ENCODE measurements at places on chromosomes 11 and 22. TPM values are rescaled to one million over a fixed set of nuclear protein-coding genes. Genes with fewer than 3 reads are reported as not detected.
A peak's percentile ranks its signal among the peaks of the same experiment; 100 is the strongest.

DNA sequence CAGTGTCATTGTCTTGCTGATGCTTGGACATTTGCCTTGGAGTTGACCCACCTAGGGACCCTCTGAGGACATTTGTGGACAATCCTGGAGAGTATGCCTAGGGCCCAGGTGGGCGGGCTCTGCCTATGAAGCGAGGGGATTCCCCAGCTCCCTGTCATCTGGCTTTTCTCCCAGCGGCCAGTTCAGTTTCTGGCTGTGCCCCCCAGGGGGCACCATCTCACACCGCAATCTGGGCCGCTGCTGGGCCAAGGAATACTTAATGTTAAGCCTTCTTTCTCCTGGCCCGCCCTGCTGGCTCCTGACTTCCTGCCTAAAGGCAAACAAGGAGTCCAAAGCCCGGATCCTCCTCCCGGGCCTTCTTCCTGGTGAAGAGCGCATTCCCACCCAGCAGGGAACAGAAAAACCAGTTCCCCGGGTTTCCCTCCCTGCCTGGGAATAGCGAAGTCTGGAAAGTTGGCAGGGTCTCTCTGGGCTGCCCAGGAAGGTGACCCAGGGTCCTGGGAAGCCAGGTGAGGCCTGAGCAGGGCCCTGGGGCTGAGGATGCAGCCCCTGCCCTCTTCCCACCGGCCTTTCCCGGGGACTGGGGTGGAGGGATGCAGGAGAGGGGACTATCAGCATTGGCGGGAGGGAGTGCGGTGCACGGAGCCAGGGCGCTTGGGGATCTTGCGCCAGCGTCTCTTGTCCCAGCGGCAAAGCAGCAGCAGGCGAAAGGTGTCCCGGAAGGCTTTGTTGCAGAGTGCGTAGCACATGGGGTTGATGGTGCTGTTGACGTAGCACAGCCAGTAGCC lies 11.9 kb downstream of the CHRM1 start:
- peak; percentile 55 for DNase-seq
- H3K36me3 ChIP-seq, result no peaks in the 10 kb centered on the region
- peaks cover 11% of the 10 kb centered on the region for H3K27me3 ChIP-seq
- no peak overlapping the region for H3K27ac ChIP-seq
- peaks cover 3% of the 10 kb centered on the region for H3K4me1 ChIP-seq

OR52H1 gene
- total RNA-seq, result not detected

CD248 gene
- total RNA-seq, result 16.8 TPM

DNA sequence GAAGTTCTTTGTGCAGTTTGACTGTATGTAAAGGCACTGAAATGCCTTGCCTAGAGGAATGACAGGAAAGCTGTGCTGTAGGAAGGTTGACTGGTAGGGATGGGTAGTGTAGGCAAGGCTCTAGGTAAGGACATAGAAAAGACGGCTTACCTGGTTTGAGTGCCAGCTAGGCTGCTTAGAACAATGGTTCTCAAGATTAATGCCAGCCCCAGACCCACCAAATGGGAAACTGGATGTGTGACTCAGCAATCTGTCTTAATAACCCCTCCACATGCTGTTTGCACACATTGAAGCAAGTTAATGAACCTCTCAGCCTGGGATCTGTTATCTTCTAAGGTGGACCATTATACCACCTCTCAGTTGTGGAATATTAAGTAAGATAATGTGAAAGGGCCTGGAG lies 3.7 kb downstream of the RPS3 start:
- H3K27ac ChIP-seq, result peak overlapping the region; percentile 99
- H3K36me3 ChIP-seq, result peaks cover 80% of the 10 kb centered on the region
- peaks cover 61% of the 10 kb centered on the region for H3K4me1 ChIP-seq
- no peaks in the 10 kb centered on the region for H3K27me3 ChIP-seq

DNA sequence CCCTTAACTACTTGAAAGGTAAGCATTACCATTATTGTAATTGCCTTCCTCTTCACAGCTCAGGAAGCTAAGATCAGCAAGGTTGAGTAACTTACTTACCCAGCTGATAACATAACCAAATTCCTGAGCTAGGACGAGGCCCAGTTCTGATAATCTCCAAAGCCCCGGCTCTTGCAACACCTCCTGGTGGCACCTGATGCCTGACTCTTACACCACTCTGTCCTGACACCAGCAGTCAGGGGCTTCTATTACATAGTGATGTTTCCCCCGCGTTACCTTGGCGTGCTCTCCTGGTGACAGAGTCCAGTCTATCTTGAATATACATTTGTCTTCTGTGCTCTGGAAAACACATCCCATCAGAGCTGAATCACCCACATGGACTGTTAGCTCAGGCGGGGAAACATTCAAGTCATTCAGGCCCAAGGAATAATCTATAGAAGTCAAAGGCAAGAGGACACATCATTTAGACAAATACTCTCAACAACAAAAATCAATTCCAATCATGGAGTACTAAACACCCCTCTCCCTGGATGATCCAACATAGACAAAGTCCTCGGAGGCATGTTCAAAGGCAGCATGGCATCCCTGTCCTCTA lies 12.6 kb downstream of the JAML start:
- peaks cover 84% of the 10 kb centered on the region for H3K36me3 ChIP-seq
- H3K27me3 ChIP-seq, result no peaks in the 10 kb centered on the region
- peak overlapping the region; percentile 100 for H3K27ac ChIP-seq

DNA sequence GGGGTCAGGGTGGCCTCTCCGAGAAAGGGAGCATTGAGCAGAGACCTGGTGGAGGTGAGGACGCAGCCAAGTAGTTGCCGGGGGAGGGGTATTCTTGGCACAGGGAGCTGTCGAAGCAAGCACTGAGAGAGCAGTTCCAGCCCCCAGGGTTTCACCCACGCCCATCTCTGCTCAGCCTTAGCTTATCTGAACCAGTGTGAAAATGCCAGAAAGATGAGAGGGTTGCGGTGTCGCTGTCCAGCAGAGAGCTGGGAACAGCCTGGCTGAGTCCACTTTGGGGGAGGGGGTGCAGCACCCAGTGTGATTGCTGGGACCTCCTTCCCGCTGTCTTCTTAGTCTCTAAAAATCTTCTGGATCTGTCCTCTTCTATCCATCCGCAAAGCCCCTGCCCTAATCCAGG lies 123.3 kb upstream of the TBCEL start:
- no peak for DNase-seq
- no peaks in the 10 kb centered on the region for H3K27me3 ChIP-seq
- H3K27ac ChIP-seq, result no peak overlapping the region
- no peaks in the 10 kb centered on the region for H3K4me1 ChIP-seq
- no peaks in the 10 kb centered on the region for H3K36me3 ChIP-seq

DDI1 gene
- not detected for total RNA-seq
